ENCODE measurements at places on chromosomes 1 and 21.

- no peak for DNase-seq
Observed at GRCh38 chr1:101371259-101371658, 134.4 kb downstream of the S1PR1 start.

DNA sequence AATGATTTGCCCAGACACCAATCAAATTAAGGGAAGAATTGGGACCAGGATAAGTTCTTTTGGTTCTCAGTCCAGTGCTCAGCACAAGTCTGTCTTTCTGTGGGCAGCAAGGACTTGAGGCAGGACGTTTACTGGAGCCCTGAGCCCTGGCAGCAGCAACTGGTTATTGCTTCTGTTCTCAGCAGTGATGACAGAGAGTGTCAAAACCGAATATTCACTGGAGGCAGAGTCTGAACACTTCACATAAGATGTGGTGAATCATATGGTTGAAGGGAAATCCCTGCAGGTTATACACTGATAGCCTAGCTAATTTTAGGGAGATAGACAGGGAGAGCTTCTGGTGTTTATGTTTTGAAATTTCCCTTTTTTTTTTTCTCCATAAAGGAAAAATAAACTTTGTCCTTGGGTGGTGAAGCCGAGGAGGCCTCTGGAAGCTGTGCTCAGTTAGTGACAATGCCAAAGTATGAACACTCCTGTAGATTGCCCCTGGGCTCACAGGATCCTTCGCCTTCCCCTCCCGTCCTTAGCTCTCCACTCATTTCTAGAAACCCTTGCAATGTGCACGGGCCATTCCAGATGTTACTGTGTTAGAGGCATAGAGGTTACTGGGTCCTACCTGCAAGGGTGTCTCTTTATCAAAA is 26.3 kb upstream of the TSPAN2 start:
- no peak for DNase-seq

DNA sequence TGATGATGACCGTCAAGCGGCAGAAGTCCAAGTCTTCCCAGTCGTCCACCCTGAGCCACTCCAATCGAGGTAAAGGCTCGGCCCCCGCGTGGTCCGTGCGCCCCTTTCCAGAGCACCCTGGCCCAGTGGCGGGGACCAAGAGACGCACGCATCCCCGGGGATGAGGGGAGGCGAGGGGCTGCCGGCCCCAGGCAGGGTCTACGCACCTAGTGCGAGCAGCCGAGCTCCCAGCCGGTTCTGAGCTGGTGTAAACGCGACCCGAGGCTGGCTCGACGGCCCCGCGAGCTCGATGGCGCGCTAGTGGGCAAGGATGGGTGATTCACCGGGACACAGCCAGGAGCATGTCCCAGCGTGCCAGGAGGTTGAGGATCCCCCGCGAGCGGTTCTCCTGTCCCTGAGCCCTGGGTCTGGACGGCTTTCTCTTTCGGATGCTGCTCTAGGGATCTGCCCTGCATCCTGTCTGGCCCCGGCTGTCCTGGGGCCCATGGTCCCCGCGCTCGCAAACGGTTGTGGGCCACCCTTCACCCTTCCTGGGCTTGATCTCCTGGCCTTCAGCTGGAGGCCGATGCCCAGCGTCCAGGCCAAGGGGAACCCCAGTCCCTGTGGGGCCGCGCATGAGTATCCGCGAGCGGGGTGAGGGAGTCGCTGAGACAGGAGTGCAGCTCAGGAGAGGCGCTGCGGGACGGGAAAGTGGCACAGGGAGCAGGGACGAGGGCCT is 689 bp downstream of the PKP1 start:
- DNase-seq, result no peak

DNA sequence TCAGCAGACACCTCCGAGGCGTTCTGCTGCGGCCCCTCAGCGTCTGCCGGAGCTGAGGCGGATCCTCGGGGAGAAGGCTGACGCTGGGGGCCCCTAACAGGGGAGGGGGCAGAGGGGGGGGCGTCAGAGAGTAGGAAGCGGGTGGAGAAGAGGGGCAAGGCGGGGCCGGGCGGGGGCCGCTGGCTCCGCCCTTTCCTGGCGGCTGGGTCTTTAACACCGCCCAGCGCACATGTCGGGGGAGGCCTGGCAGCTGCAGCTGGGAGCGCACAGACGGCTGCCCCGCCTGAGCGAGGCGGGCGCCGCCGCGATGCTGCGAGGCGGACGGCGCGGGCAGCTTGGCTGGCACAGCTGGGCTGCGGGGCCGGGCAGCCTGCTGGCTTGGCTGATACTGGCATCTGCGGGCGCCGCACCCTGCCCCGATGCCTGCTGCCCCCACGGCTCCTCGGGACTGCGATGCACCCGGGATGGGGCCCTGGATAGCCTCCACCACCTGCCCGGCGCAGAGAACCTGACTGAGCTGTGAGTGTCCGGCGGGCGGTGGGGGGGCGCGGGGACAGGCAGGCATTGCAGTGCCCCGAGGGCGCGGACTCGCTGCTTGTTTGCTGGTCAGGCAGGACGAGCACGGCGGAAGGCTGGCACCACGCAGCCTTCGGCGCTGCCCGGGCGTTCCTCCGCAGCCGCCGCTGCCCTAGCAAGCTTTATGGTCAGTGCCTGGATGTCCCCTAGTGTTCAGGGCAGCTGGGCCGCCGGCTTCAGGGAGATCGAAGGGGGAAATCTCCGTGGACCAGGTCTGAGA is at the start of gene NTRK1:
Gene NTRK1, plus strand, starts transcription at position 238 of the 796 bp plus-strand sequence. Its CDS starts 70 bp downstream, at position 308.
- peak; percentile 58 for DNase-seq

DNA sequence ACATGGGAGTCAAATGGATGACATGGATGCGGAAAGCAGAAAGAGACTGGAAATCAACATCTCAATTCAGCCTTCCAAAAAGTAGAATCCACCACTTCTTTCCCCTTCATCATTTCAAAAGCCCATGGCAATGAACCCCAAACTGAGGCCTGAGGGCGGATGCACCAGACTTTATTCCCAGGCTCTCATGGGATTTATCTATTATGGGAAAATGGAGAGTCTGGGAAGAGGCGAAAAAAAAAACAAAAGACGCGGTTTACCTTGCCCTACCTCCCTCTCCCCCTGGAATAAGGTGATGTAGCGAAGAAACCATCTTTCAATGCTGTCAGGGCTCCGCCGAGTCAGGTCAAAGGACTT is 624 bp downstream of the KIFAP3 start:
- no peak for DNase-seq

GRCh38 chr1:55035904-55036303 is 3.4 kb upstream of the PCSK9 start:
- no peak for DNase-seq

DNA sequence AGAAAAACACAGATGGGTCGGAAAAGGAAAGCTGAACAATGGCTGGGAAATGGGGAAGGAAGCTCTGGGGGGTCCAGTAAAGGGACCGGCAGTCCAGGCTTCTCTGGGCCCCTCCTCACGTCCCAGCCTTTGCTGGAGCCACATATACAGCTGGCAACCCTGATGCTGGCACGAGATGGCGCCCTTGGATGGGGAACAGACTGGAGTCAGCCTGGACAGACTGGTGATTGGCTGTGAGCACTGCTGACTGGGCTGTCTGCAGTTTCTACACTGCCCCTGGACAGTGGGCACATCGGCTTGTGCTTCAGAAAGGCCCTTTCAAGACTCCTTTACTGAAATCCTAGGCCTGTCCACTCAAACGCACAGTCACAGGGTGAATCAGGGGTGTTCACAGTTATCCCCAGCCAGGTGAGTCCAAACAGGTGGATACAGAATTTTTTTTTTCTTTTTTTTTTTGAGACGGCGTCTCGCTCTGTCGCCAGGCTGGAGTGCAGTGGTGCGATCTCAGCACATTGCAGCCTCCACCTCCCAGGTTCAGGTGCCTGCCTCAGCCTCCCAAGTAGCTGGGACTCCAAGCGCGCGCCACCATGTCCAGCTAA is 31.1 kb upstream of the ZBTB40 start:
- DNase-seq, result peak; percentile 55

- DNase-seq, result no peak
Observed at GRCh38 chr21:42672699-42673458, 19.5 kb downstream of the PDE9A start.

- no peak for DNase-seq
Observed at GRCh38 chr1:56399795-56400194, 179.6 kb downstream of the PLPP3 start.

GRCh38 chr21:44583089-44583799 is 2.8 kb upstream of the KRTAP10-5 start:
- DNase-seq, result no peak

- DNase-seq, result no peak
Observed at GRCh38 chr1:207695891-207696290, 51.0 kb downstream of the CR1L start.

GRCh38 chr1:202836623-202837403 is 26.1 kb downstream of the PCAT6 start:
- no peak for DNase-seq

DNA sequence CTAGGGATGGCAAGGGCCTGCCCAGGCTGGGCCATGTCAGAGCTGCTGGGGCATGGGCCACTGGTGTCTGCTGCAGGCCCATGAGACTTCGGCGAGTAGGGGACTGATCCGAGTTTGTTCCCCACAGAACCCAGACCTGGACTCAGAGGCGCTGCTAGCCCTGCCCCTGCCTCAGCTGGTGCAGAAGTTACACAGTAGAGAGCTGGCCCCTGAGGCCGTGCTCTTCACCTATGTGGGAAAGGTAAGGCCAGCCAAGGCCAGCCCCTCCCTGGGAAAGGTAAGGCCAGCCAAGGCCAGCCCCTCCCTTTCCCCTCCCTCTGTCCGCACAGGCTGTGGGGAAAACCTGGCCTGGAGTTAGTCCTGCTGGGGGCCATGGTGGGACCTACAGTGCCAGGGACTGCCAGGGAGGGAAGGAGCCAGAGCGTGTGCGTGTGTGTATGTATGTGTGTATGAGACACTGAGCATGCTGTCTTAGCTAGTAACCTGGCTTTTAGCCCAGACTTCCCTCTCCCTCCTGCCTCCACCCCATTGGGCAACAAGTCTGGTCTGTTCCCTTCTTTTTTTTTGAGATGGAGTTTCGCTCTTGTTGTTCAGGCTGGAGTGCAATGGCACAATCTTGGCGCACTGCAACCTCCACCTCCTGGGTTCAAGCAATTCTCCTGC is 8.0 kb downstream of the FAAH start:
- DNase-seq, result no peak

- DNase-seq, result no peak
Observed at GRCh38 chr1:72557446-72558049, 275.2 kb upstream of the NEGR1 start.

GRCh38 chr1:226920446-226920894 is 19.6 kb upstream of the COQ8A start:
- no peak for DNase-seq

DNA sequence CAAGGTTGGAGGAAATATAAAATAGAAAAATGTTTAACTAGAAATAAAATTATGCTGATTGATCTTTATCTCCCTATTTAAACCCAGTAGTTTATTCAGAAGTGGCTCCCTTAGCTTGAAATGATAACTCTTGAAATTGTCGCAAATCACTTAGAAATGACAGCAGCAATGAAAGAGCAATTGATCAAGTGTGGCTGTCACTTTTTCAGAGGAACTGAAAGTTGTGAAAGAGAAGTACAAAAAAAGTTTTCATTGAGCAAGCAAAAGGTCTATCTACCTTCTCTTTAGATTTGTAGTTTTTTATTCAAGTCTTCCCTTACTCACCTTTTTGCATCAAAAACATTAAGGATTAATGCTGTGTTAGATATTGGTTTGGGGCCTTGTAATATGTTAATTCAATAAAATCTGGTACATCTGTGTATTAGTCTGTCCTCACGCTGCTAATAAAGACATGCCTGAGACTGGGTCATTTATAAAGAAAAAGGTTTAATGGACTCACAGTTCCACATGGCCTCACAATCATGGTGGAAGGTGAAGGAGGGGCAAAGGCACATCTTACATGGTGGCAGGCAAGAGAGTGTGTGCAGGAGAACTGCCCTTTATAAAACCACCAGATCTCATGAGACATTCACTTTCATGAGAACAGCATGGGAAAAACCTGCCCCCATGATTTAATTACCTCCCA is 48.3 kb downstream of the LRRC8C start:
- no peak for DNase-seq

GRCh38 chr1:51423073-51423821 is 92.9 kb upstream of the TTC39A start:
- DNase-seq, result no peak

- DNase-seq, result no peak
Observed at GRCh38 chr1:53176452-53177208, 20.0 kb upstream of the CPT2 start.

- DNase-seq, result no peak
Observed at GRCh38 chr1:55986003-55986402, 593.4 kb downstream of the PLPP3 start.

DNA sequence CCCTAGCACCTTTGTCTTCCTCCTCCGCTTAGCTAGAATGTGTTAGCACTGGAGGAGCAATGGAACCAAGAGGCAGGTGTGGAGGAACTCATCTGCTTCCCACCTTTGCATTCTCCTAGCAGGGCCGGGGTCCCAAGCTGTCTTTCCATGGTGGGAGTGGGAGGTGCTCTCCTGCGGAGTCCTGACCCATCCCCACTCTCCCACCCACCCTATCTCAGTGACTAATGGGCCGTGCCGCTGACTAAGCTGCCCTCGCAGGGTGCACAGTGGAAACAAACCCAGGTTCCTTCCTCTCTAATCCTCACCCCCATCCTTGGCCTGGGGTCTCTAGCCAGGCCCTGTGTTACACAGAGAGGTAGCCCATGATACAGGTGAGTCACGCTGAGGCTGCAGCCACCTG is 177.5 kb downstream of the HIVEP3 start:
- peak; percentile 53 for DNase-seq

DNA sequence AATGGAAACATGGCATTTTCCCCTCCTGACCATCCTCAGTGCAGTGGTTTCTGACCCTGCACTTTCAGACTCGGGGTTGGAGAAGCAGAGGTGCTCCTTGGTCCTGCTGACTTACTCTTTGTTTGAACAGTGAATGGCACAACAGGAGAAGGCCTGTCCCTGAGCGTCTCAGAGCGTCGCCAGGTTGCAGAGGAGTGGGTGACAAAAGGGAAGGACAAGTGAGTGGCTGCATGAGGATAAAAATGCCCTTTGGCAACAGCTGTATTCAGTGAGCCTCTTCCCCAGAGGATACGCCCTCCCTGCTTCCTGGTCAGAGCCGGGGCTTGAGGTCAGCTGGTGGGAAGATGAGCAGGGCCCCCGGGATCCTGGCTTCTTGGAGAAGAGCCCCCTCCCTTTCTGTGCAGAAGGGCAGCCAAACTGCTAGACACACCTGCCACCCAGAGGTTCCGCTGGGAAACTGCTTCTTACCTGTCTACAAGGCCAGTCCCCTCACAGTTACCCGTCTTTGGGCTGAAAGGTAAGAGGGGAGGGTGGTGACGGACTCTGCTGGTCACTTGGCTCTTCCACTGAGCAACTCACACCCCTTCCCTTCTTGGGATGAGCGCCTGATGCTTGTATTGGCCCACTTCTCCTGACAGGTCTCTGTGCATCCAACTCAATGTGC is 16.6 kb downstream of the NPL start:
- no peak for DNase-seq

- DNase-seq, result no peak
Observed at GRCh38 chr1:29601021-29601420, 364.7 kb downstream of the PTPRU start.

GRCh38 chr1:119364640-119365039 is 3.9 kb upstream of the HAO2 start:
- no peak for DNase-seq

Measured in activated naive CD4-positive, alpha-beta T cell treated with anti-CD3 and anti-CD28 coated beads, Interleukin-2, amount 50 U/mL, for 16 hours (primary cell).